ENCODE measurements at places on chromosomes 12 and 14.

GRCh38 chr12:58502226-58502625 is 418.1 kb downstream of the LRIG3 start:
- no peak for DNase-seq

GRCh38 chr14:84610086-84610485 is 919.9 kb upstream of the FLRT2 start:
- no peak for DNase-seq

DNA sequence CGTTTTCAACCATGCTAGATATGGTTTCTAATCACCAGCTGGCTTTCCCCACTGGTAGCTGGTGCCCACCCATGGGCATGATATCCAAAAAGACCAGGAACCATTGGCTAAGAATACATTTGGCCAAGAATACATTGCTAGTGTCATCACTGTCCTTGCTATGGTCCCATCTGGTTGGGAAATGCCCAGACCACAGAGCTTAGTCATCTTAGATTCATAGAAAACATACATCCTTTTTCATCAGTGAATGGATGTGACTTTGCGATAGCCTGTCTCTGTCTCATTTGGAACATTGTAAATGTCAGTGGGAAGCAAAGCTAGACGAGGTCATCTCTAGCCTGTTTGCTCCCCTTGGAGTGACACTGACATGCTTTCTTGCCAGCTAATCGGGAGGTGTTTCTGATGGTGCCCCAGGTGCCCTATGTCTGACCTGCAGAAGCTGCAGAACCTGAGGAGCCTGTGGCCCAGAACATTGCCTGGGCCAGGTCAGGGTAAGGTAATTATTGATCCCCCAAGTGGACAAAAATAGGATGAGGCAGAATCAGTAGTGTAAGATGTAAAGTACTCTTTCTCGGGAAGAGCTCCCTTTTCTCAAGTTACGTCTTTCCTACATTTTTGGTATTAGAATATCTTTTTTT is 194.8 kb downstream of the SLC41A2 start:
- DNase-seq: no peak

DNA sequence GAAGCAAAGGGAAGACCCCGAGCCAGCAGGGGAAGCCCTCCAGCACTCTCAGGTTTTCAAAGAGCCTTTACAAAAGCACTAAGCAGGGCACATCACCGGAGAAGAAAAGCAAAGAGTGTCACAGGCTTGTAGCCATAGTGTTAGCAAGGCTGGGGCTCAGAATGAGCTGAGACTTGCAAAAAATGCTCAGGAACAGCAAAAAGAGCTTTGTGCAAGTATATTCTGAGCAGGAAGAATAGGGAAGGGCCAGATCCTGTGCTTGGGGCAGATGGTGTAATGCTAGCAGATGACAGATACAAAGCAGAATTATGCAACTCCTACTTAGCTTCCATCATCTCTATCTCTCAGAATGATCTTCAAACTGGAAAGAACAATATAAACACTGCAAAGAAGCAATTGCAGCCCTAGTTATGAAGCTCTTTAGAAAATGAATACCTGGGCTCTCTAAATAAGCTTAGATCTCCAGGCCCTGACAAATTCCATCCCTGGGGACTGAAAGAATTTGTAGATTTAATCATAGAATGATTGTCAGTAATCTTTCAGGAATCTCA is 23.7 kb upstream of the PARP11 start:
- DNase-seq: no peak

DNA sequence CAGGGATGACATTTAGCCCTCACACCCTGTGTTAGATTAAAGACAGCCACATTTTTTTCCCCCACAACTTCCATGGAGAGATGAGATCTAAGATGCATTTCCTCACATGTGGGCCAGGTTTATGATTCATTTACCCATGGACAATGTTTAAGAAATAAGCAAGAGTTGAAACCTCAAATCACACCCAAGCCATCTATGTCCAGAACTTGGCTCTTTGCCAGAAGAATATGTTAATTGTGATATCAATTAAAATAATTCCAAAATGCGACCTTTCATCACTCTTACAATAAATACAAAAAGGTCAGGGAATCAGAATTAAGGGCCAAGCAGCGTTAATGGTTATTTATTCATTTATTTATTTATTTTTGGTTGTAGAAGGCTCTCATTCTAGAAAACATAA is 1376.9 kb upstream of the TMEM132C start:
- no peak for DNase-seq
